Spleen (tissue), 13 donors: ENCODE measurements at places on chromosomes 13 and 19.

- DNase-seq, result peak; percentile 91
Observed at GRCh38 chr19:48390188-48391099, 907 bp downstream of the KDELR1 start.

DNA sequence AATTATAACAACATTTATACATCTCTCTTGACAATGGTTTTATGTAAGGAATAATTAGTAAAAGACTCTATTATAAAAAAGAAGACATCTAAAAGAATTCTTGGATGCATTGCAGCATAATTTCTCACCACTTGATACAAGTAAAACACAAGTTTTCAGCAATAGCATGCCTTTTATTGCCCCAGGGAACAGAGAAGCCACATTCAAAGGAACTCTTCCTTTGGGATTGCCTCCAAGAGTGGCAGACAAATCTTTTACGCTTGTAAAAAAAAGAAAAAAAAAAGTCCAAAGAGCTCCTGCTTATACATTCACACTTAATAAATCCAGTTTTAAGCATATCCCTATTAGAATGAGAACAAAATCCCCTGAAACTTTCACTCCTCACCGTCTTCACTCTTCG is 2357.8 kb upstream of the PCDH20 start:
- DNase-seq, result no peak

DNA sequence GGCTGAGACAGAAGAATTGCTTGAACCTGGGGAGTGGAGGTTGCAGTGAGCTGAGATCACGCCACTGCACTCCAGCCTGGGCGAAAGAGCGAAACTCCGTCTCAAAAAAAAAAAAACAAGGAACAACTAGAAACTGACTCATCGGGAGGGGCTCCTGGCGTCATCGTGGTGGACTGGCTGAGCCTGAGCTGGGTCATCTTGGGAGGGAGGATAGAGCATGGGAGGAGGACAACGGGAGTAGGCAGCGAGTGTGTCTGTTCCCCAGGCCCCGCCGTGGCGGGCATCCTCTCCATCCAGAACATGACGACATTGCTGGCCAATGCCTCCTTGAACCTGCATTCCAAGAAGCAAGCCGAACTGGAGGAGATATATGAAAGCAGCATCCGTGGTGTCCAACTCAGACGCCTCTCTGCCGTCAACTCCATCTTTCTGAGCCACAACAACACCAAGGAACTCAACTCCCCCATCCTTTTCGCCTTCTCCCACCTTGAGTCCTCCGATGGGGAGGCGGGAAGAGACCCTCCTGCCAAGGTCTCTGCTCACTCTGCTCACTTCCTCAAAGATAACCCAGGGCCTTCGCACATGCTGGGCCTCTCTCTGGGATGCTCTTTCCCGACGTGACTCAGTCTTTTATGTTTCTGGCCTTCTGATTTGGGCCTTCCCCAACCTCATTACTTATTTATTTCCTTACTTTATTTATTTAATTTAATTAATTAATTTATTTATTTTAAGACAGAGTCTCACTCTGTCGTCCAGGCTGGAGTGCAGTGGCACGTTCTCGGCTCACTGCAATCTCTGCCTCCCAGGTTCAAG is 16.6 kb downstream of the DDX39A start:
- DNase-seq, result no peak

- no peak for DNase-seq
Observed at GRCh38 chr13:33872005-33872351, 54.0 kb downstream of the RFC3 start.
